ENCODE measurements at places on chromosomes 13 and 19.

DNA sequence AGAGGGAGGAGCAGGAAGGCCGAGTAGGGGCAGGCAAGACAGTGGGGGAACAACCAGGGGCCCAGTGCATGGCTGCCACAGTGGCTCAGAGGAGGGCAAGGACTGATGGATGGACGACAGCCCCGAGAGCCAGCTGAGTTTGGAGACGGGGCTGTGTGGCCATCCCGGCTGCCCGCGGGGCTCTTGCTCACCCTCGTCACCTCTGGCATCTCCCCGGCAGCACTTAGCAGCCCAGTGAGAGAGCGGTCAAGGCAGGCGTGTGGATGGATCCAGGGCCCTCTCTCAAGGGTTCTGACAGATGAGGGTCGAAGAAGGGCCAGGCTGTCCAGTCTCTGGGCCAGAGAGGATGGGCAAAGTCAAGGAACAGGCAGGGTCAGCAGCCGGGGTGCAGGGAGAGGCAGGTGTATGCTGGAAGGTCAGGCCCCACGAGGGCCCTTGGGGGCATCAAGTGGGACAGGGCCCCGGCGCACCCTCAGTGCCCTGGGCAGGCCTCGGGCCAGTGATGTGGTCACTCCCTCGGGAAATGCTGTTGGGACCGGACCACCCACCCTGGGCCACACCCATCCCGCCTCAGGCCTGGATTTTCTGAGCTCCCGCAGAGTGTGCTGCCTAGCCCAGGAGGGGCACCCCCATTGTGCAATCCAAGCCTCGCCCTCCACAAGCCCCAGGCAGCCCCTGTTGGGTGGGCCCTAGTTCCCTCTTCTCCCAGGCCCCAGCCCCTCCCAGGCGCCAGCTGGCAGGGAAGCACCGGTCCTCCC lies 56.4 kb upstream of the TPM4 start:
- DNase-seq = no peak

DNA sequence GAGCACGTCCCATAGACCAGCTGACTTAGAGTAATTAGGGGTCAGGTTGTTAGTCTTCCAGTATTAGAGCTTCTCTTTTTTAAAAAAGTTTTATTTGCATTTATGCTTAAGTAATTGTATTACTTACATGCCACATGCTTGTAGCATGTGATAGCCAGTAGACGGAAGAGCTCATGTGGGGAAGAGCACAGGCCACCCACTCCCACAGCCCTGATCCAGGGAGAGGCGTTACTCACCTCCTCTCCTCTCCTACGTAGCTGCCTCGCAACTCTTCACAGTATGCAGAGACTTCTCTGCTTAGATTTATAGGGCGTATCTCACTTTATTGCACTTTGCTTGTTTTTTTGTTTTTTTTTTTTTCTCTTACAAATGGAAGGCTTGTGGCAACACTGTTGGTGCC lies 95.3 kb upstream of the TEX29 start:
- DNase-seq = no peak

DNA sequence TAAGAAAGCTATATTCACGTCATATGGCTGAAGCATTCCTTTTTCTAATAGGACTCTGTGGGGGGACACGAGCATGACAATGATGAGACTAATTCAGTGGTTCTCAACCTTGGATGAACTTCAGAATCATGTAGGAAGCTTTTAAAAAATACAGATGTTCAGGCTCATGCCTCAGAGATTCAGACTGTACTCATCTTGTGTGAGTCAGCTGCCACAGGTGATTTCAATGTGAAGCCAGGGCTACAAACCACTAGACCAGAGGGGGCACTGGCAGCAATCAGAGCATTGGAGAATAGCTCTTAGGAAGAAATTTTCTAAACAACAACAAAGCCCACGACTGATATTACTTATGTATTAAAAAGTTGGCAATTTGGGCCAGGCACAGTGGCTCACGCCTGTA lies 91.7 kb downstream of the SERP2 start:
- no peak for DNase-seq

GRCh38 chr13:23621316-23621645 lies 51.1 kb downstream of the TNFRSF19 start:
- DNase-seq = no peak

DNA sequence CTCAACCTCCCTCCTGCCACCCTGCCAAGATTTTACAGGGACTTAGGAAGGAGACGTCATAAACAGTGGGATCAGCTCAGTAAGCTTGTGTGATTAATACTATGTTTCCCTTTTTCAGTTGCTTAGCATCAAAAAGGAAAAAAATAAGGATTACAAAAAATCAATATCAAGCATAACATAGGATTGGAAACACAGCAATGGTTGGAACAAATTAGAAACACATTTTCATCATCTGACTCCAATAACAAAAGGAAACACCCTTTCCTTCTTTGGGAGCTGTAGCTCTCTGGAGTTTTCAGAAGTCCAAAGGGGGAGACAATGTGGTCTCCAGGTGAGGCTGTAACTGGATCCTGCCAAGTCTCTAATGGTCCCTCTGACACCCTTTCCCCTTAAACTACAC lies 233.4 kb downstream of the B3GLCT start:
- no peak for DNase-seq

- no peak for DNase-seq
These were observed 1146.2 kb upstream of the SPRY2 start for GRCh38 chr13:81487151-81487550.

GRCh38 chr19:23406721-23407120 lies 11.4 kb upstream of the ZNF91 start:
- no peak for DNase-seq

- no peak for DNase-seq
These were observed 2.4 kb upstream of the CHERP start for GRCh38 chr19:16544473-16545231.

- no peak for DNase-seq
These were observed 17.8 kb upstream of the EMC10 start for GRCh38 chr19:50458396-50459066.

DNA sequence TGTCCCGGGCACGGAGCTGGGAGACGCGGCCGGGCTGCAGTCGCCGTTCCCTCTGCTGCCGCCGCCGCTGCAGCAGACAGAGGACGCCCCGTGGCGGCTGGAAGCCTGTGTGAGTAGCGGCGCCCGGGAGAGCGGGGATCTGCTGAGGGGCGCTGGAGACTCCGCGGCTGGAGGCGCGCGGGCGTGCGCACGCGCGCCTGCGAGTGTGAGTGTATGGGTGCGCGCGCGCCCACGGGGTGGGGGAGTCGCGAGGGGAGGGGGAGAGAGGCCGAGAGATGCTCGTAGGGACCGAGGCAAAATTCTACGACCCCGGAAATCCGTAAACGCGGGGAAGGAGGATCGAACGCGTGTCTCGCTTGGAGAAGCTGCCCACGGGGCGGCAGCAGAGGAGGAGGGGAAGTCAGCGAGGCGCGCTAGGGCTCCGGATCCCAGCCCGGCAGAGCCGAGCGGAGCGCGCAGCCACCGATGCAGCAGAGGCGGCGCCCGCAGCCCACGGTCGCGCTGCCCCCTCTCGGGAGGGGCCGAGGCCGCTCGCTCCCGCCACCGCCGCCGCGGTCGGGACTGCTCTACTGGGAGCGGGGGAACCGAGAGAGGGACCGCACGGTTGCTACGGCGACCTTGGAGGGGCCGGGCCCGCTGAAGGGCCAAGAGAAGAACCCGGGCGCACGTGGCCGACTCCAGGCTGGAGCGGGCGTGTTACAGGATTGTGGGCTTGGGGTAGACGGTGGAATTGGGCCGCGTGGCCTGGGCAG lies at the start of gene ENOX1:
TSS of gene ENOX1 (minus strand) at position 207 of the 752 bp plus-strand sequence.
- DNase-seq = peak; percentile 26

- DNase-seq = no peak
These were observed 42.6 kb upstream of the AMER2 start for GRCh38 chr13:25214491-25215252.

GRCh38 chr13:75934889-75935288 lies 298.8 kb downstream of the LMO7 start:
- DNase-seq = no peak

DNA sequence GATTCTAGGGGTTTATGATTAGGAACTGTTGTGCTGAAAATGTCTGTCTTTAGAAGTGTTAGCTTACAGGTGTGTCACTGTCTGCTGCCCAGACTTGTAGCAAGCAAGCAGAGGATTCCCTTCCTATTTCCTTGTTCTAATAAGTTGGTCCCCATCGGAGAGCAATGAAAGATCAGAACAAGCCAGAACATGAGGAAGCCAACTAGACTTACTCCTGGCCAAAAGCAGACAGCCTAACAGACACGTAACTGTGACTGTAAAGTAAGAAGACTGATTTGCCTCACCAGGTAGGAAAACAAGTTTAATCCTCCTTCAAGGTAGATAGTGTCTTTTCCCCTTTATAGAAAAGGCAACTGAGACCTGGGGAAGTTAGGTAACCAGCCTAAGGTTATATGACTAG lies 12.5 kb downstream of the POLR1D start:
- no peak for DNase-seq

- DNase-seq = no peak
These were observed 96.1 kb upstream of the MBNL2 start for GRCh38 chr13:97125810-97126738.

GRCh38 chr13:27708325-27708724 lies 84.0 kb upstream of the GSX1 start:
- no peak for DNase-seq

GRCh38 chr13:94677799-94678198 lies 34.5 kb downstream of the SOX21 start:
- DNase-seq = no peak

- DNase-seq = no peak
These were observed 1.1 kb downstream of the FOXO1 start for GRCh38 chr13:40665126-40666044.

DNA sequence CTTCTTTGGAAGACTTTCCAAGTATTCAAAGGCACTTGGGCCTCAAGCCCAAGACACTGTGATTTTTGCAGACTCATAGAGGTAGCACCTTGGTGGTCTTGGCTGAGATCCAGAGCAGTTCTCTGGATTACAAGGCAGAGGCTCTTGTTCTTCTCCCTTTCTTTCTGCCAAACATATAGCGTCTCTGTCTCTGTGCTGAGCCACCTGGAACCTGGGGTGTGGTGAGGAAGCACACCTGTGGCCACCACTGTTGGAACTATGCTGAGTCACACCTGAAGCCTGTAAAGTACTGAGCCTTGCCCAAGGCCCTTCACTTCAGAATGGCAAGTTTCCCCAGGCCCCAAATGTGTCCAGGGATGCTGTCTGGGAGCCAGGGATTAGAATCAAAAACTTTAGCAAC lies 127.5 kb downstream of the FREM2 start:
- DNase-seq = no peak

DNA sequence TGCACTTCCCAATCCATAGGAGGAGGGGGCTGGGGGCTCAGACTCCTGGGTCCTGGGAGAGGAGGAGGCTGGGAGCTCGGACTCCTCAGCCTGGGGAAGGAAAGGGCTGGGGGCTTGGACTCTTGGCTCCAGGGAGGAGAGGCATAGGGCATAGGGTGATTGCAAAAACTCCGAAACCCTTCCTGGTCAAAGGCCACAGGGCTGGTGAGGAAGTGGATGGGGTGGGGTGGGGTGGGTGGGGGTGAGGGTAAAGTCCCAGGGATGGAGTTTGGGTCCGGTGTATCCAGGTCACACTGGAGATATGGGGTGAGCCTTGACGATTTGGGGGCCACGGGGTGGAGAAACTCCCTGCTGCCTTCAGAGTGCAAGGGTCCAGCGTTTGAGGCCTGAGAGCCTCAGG lies 2.8 kb downstream of the MYH14 start:
- no peak for DNase-seq

DNA sequence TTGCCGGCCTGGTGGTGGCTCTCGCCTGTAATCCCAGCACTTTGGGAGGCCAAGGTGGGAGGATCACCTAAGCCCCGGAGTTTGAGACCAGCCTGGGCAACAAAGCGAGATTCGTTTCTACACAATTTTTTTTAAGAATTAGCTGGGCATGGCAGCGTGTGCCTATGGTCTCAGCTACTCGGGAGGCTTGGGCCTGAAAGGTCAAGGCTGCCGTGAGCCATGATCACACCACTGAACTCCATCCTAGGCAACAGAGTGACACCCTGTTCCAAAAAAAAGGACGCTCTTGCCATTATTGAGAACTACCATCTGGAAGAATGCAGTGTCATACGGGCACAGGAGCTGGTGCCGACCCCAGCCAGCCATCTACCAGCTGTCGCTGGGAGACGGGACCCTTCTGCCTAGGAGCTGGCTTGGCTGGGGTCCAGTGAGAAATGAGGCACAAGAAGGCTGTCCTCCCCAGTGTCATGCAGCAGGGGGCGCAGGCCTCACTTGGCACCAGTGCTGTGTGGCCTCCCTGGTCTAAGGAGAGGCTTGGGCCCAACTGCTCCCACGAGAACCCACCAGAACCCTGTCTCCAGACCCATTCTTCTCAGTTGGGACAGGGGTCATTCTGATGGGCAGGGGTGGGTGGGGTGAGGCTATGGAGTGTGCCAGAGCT lies 12.2 kb upstream of the RELB start:
- DNase-seq = peak; percentile 55

GRCh38 chr13:50616101-50616500 lies 227.4 kb downstream of the DLEU7 start:
- no peak for DNase-seq
